ENCODE measurements at places on chromosomes 11 and 22. TPM values are rescaled to one million over a fixed set of nuclear protein-coding genes. Genes with fewer than 3 reads are reported as not detected.

Gene NELL1
- total RNA-seq: not detected

Gene C22orf31
- not detected for total RNA-seq

Gene HTATIP2
- 35.7 TPM for total RNA-seq

Gene OR5D18
- not detected for total RNA-seq

Gene MFRP
- total RNA-seq: not detected

Gene ME3
- total RNA-seq: 24.8 TPM

Gene TEX12
- 0.25 TPM for total RNA-seq

Gene FIBIN
- 0.65 TPM for total RNA-seq

Gene PATL1
- 13.9 TPM for total RNA-seq

Gene CSF2RB
- not detected for total RNA-seq

Gene BRMS1
- 41.2 TPM for total RNA-seq

Gene C11orf91
- total RNA-seq: 0.13 TPM

Gene WNT7B
- 34.6 TPM for total RNA-seq

Gene GRAP2
- not detected for total RNA-seq

Gene UPK3A
- total RNA-seq: not detected

Measured in mesangial cell (primary cell).